ENCODE measurements at places on chromosomes 2 and 18.
A peak's percentile ranks its signal among the peaks of the same experiment; 100 is the strongest.

DNA sequence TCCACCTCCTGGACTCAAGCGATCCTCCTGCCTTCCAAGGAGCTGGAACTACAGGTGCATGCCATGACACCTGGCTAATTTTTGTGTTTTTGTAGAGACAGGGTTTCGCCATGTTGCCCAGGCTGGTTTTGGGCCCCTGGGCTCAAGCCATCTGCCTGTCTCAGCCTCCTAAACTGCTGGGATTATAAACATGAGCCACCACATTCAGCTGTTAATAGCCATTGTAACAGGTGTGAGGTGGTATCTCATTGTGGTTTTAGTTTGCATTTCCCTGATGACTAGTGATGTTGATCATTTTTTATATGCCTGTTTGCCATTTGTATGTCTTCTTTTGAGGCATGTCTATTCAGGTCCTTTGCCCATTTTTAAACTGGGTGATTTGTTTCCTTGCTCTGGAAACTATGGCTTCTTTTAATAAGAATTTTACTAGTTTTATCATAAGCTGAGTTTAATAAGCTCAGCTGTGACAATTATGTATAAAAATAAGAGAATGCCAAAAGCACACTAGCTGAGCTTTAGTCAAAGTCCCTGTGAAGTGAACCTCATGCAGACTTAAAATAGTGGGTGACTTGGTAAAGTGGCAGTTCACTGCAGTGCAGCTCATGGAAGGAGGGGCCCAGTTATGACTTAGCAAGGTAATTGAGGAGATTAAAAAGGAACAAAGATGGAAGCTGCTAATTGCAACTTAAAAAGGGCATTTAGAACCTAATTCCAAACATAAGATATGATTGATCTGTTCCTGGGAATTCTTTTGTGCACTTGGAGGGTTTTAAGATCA lies 465.1 kb downstream of the TGIF1 start:
- no peak for DNase-seq

DNA sequence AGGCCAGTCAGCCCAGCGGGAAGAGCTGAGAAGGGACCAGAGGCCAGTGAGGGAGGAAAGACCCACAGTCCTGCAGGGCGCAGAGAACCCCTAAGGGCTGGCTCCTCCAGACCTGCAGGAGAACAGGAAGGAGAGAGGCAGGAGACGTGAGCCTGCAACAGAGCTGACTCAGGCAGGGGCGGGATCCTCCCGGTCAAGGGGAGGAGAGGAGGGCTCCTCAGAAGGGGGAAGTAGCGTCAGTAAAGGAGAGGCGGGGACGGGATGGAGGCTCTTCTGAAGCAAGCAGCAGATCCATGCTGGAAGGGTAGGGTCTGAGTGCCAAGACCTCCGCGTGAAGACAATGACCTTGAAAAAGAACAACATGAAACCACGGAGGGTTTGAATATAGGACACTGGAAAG lies 50.8 kb downstream of the TRABD2A start:
- peak; percentile 32 for DNase-seq

GRCh38 chr2:42568401-42569115 lies at the start of gene MTA3:
Gene MTA3, plus strand, starts transcription at chr2:42568632. Its CDS starts 114 bp downstream, at chr2:42568746.
- DNase-seq = peak; percentile 61

- peak; percentile 18 for DNase-seq
Observed at GRCh38 chr2:224208007-224208406, 168.9 kb upstream of the SERPINE2 start.

DNA sequence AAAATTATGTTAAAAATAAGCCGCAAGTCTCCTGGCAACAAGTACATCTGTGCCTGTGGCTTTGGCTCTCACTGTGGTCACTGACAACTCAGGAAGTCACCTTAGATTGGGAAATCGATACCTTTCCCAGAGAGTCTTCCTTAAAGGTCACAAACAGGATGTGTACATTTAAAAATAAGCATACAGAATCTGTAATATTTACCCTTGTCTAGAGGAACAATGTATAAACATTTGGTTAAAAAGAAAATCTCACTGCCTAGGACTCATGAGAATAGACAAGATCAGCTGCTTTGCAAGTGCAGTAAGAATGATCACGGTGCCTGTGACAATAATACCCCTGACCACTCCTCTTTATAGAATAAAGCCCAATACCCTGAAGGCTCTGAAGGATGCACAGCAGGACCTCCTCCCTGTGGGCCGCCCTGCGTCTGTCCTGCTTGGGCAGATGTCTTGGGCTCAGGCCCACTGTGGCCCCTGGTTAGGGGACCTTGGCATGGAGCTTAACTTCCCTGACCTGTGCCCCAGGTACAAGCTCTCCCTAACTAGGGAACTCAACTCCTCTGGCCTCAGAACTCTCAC lies 98.0 kb upstream of the MGAT4A start:
- no peak for DNase-seq

Measured in fibroblast of skin of right biceps (primary cell).